Activated CD4-positive, alpha-beta T cell treated with anti-CD3 and anti-CD28 coated beads, Interleukin-2, amount 10 ng/mL, durations not matched to agents 7 days and 5 days (primary cell): ENCODE measurements at places on chromosomes 16 and 17. TPM values are rescaled to one million over a fixed set of nuclear protein-coding genes. Genes with fewer than 3 reads are reported as not detected.

- no peaks in the 10 kb centered on the region for H3K4me1 ChIP-seq
- H3K27me3 ChIP-seq = no peaks in the 10 kb centered on the region
- H3K27ac ChIP-seq = no peak overlapping the region
- no peak overlapping the region for H3K4me3 ChIP-seq
Measured at GRCh38 chr16:49733313-49734009, 122.5 kb downstream of the ZNF423 start.

STAC2 gene
- not detected for total RNA-seq

MLKL gene
- 42.0 TPM for total RNA-seq

DNA sequence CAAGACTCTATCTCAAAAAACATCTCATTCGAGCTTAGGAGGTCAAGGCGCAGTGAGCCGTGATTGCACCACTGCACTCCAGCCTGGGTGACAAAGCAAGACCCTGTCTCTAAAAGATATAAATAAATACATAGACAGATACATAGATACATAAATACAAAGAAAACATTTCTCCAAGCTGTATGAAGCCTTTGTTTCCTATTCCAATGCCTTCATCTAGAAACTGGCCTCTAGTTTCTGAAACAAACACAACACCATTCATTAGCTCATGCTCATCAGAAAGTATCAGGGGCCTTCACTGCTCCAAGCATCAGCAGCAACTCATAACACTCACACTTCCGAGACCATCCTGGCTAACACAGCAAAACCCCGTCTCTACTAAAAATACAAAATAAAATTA lies 10.3 kb upstream of the ASGR2 start:
- no peak for DNase-seq
- H3K27ac ChIP-seq = no peak overlapping the region
- H3K4me3 ChIP-seq = no peak overlapping the region
- peaks cover 5% of the 10 kb centered on the region for H3K4me1 ChIP-seq
- peaks cover 5% of the 10 kb centered on the region for H3K27me3 ChIP-seq
- H3K36me3 ChIP-seq = no peaks in the 10 kb centered on the region

SSTR5 gene
- total RNA-seq = not detected

DNA sequence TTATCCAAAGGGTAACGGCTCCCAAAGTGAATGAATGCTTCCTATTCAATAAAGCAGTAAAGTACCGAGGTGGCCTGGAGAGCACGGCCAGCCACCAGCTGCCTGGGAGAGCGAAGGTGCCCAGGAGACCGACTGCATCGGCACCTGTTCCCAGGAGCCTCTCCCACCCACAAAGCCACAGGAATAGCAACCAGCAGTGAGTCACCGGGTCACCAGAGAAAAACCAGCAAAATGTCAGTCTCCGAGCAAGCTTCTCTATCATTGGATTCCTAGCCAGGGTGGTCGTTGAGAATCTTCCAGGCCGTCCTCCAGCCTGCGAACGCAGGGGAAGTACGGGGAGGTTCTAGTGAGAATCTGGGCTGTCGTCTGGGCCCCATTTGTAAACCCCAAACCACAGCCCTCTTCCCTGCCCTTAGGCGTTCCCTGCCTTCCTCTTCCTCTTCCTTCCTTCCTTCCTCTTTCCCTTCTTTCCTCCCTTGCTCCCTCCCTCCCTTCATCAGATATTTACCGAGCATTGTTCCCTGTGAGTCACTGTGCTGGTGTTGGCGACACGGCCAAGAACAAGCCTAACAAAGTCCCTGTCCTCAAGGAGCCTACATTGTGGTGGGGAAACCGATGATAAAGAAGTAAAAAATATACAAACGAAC lies 114.6 kb downstream of the SLC39A11 start:
- no peak overlapping the region for H3K27ac ChIP-seq
- H3K4me1 ChIP-seq = peaks cover 9% of the 10 kb centered on the region
- no peak for DNase-seq
- H3K4me3 ChIP-seq = no peak overlapping the region
- H3K27me3 ChIP-seq = no peaks in the 10 kb centered on the region

CENPV gene
- 16.6 TPM for total RNA-seq

- DNase-seq = no peak
- no peaks in the 10 kb centered on the region for H3K4me1 ChIP-seq
- peaks cover 8% of the 10 kb centered on the region for H3K36me3 ChIP-seq
Measured at GRCh38 chr17:60333628-60334031, 58.3 kb downstream of the USP32 start.

DNA sequence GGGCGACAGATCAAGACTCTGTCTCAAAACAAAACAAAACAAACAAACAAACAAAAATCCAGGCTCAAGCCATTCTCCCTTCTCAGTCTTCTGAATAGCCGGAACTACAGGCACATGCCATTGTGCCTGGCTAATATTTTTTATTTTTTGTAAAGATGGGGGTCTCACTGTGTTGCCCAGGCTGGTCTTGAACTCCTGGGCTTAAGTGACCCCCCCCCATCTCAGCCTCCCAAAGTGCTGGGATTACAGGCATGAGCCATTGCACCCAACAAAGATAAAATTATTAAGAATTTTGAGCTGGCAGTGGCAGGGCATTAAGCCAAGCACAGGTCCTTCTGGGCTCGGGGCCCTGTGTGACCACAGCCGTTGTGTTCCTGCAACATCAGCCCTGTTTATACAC lies 69.9 kb upstream of the CBX4 start:
- no peaks in the 10 kb centered on the region for H3K4me1 ChIP-seq
- no peak overlapping the region for H3K27ac ChIP-seq
- no peaks in the 10 kb centered on the region for H3K36me3 ChIP-seq
- peaks cover 2% of the 10 kb centered on the region for H3K27me3 ChIP-seq
- DNase-seq = no peak

DNA sequence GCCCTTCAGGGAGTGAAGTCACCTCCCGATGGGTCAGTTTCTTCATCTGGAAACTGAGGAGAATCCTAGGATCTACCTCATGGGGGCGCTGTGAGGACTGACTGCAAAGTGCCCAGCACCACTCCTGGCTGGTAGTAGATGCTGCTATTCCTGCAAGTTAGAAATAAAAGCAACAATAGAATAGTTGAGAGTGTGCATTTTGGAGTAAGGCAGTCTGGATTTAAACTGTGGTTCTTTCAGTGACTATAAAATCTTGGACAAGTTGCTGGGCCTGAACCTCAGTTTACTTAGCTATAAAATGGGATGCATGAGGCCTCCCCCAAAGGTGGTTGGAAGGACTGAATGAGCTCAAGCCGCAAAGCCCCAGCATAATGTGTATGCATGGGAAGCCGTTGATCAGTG lies 70.6 kb downstream of the CYB5B start:
- H3K27ac ChIP-seq = no peak overlapping the region
- H3K27me3 ChIP-seq = no peaks in the 10 kb centered on the region
- no peaks in the 10 kb centered on the region for H3K36me3 ChIP-seq

- no peak overlapping the region for H3K27ac ChIP-seq
- H3K27me3 ChIP-seq = no peaks in the 10 kb centered on the region
- peaks cover 4% of the 10 kb centered on the region for H3K4me1 ChIP-seq
- no peaks in the 10 kb centered on the region for H3K36me3 ChIP-seq
- no peak for DNase-seq
Measured at GRCh38 chr16:82954224-82954929, 327.6 kb downstream of the CDH13 start.

TMEM235 gene
- total RNA-seq = not detected

NUPR1 gene
- not detected for total RNA-seq

- H3K4me3 ChIP-seq = peak overlapping the region; percentile 89
- H3K4me1 ChIP-seq = peaks cover 23% of the 10 kb centered on the region
- H3K27ac ChIP-seq = peak overlapping the region; percentile 87
- H3K36me3 ChIP-seq = peaks cover 6% of the 10 kb centered on the region
- H3K27me3 ChIP-seq = no peaks in the 10 kb centered on the region
Measured at GRCh38 chr17:16352303-16352666, 984 bp downstream of the CENPV start.
